Lower leg skin (tissue), 4 donors: ENCODE measurements at places on chromosomes 16 and 17. TPM values are rescaled to one million over a fixed set of nuclear protein-coding genes. Genes with fewer than 3 reads are reported as not detected.
A peak's percentile ranks its signal among the peaks of the same experiment; 100 is the strongest.

KRTAP9-3 gene
- 8.7 TPM for total RNA-seq

IRX3 gene
- total RNA-seq: 157 TPM

POLR3K gene
- total RNA-seq: 1.1 TPM

KRT222 gene
- not detected for total RNA-seq

MC1R gene
- total RNA-seq: 4.0 TPM

GAST gene
- total RNA-seq: not detected

NXPH3 gene
- total RNA-seq: 3.6 TPM

DNA sequence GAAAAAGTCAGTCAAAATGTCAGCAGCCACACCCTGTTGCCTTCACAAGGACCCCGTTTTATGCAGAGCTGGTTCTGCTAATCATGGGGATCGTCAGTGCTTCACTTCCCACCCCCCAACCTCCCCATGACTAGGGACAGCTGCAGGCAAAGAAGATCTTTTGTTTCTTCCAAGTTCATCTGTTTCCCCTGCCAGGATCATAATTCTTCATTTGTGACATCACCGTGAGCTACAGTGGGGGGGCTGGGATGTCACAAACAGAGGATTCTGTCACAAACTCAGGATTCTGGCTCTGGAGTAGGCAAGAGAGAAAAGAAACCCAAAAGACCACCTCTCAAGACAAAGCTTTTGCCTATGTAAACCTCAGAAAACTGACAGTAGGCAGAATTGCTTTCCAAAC lies 24.7 kb downstream of the DNAJC7 start:
- peak; percentile 2 for DNase-seq

GRCh38 chr17:13538841-13539411 lies 62.8 kb downstream of the HS3ST3A1 start:
- no peak for DNase-seq

DNA sequence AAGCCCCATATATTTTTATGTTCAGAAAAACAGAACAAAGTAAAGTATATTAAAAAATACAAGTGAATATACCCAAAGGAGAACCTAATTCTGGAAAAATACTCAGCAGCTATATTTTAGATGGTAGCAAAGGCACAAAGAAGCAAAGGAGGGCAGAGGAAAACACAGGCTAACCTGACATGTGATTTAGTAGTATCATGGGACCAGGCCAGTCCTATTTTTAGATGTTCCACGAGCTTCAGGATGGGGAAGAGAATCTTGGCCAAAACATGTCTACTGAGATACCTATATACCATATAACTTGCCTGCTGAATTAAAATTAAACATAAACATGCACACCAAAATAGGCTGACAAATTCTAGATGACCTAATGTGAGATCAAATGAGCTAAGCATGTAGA lies 32.9 kb downstream of the SMYD4 start:
- DNase-seq: no peak

GRCh38 chr16:56202036-56202435 lies 10.7 kb downstream of the GNAO1 start:
- no peak for DNase-seq

DNA sequence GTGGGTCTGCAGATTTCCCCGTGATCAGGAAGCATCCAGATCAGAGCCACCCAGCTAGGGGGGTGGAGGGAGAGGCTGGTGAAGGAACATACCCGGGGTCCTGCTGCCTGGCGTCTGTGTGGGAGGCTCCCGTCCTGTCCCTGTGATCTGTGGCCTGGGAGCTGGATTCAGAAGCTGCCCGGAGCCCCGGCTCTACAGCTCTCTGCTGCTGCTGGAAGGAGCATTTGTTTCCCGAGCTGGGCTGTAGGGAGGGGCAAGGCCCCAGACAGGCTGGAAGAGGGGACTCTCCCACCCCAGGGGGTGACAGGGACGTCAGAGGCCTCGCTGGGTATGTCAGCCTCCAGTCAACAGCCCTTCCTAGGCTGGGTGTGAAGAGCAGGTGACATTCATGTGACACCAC lies 10.2 kb downstream of the SOX8 start:
- no peak for DNase-seq

DNA sequence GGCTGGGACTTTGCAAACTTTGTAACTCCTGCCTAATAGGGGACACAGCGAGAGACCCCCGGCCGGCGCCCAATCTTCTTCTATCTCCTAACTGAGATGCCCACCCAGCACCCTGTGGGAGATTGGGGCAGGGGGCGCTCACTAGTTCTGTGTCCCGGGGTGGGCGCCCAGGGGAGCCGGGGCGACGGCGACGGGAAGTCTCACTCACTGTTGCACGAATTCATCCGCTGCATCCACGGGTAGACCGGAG lies 3.9 kb upstream of the HOXB5 start:
- DNase-seq: no peak

DNA sequence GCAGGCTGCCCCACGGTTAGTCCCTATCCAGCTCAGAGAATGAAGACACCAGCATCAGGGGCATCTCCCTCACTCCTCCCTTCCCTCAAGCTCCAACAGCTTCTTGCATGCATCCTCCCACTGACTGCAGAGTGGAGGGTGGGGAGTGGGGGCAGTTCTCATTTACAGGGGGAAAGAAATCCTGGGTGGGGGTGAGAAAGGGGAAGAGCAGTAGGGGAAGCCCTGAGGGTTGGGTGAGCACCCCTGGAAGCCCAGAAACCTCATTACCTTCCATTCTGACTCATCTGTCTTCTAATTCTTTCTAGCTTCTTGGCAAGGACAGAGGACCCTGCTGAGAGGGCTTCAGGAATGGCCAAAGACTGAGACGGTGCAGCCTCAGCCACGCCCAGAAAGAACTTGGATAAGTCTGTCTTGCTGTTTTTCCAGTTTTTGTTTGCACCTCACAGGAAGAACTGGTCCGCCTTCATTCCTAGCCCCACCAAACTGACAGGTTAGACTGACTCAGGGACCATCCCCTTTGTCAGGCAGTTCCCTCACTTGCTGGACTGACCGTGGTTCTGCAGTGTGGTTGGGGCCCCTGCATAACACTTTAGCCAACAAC lies 52.5 kb upstream of the WSB1 start:
- no peak for DNase-seq

DNA sequence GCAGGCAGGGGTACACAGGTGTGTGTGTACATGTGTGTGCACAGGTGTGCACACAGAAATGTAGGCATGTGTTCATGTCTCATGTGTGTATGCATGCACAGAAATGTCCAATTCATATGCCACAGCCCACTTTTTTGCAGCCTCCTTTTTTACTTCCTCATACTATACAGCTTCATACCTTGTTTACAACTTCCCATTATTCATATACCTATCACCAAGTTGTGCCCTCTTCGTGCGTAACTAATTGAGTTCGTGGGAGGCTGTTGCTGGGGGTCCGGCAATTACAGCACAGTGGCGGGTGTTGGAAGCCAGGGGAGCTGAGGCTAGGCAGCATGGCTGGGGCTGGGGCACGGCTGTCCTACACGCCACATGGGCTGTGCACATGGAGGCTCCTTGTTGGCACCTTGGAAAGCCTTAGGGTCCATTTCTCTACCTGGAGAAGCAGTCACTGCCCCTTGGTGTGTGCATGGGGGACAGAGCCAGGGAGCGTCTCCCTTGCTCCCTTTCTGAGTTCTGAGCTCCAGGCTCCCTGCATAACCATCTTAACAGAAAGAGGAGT lies 266.7 kb downstream of the ENGASE start:
- no peak for DNase-seq

DNA sequence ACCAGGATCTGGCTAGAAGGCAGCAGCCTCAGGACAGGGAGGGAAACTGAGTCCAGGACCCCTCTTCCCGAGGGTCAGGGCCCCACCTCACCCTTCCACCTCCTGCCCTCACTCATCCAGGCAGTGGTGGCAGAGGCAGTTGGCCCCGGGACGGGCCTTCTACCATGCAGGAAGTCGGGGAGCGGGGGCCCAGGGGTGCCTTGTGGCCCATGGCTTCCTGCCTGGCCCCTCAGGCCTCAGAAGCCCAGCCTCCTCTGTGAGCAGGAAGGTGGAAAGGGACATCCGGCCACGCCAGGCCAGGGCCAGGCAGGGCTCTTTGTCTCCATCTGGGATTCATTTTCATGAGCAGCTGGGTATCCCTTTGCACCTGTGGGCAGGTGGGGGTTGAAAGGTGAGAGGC lies 58.5 kb downstream of the BAHCC1 start:
- DNase-seq: no peak

DNA sequence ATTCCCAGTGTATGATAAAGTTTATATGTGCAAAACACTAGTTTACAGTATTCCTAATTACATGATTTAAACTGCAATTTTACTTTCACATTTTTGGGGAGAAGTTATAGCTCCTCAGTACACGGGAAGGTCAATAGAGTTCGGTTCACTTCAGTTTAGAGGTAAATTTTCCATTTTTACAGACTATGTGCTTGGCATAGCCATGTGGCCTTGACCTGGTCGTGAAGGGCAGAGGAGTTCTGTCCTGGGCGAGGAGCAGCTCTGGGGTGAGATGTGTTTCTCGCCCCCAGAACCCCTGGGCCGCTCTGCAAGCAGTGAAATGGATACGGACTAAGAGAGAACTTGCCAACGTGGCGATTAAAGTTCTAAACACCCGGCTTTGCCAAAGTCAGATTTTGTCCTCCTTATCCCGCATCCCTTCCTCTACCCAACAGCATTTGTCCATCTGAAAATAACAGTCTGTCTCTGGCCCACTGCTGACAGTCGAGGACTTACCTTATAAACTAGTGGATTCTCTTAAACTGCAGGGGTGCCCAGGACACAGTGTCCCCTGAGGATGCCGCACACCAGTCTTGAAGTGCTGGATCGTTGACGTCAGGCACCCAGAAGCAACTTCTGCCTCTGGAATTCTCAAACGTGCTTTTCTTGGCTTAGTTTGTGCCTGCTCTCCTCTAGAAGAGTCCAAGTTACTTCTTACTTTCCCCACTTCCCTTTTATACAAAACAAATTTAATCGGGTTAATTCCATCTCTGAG lies 1.5 kb upstream of the SIAH1 start:
- DNase-seq: no peak

DNA sequence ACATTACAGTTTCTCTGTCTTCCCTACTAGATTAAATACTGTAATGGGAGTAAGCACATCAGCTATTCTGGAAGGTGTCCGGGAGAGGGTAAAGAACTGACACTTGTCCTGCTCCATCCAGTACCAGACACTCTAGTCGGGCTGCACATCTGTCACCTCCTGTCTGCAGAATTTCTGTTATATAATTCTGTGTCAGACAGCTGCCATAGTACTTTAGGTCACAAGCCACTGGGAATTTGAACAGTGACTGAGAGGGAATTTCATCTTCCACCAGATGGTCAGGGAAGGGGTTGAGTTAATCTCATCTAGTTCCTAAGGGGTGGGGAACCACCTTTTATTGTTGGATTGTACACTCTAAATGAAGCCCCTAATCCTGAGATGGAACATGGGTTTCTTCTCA lies 58.6 kb upstream of the NUDT7 start:
- no peak for DNase-seq

- DNase-seq: no peak
These were observed 67.9 kb downstream of the N4BP1 start for GRCh38 chr16:48542020-48542473.

DNA sequence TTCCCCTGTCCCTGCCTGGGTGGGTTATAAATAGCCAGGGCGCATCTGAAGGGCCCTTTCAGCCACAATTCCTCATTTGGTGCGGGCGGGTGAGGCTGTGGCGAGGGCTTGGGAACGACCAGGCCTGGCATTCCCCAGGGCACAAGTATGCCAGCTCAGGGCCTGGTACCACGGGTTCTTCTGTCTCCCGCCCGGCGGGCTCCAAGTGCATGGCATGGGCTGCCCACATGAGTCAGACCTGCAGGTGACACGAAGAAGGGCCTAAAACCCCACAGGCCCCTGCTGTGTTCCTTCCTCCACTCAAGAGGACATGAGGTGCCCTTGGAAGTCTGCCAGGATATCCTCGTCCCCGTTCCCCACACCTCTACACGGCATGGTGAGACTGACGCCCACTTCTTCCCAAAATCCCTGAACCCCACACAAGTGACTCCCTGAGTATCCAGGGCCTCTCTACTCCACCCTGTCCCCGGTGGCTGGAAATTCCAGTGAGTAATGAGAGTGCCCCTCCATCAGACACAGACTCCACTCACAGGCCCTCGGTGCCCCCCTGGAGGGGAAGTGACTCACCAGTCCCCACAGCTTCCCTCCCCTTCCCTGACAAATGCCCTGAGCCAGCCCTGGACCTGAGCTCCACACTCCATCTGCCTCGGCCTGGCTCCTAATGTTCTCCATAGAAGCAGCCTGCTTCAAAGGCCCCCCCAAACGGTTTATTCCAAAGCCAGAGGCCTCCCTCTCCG lies 68.8 kb downstream of the ABR start:
- DNase-seq: no peak

DNA sequence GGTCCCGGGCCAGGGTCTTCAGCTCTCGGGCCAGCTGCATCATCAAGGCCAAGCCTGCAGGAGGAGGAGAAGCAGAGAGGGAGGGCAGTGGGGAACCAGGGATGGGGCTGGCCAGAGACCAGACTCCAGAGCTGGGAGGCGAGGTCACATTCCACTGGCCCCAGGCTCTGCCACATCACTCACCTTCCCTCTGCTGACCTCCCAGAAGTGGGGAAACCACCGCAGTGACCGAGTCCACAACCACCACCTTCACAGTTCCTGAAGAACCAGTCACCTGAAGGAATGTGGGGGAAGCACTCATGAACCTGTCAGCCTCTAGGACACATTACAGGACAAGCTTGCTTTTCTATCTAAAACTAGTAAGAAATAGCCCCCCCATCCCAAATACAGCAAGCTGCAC lies 16.4 kb downstream of the RAD51D start:
- no peak for DNase-seq

DNA sequence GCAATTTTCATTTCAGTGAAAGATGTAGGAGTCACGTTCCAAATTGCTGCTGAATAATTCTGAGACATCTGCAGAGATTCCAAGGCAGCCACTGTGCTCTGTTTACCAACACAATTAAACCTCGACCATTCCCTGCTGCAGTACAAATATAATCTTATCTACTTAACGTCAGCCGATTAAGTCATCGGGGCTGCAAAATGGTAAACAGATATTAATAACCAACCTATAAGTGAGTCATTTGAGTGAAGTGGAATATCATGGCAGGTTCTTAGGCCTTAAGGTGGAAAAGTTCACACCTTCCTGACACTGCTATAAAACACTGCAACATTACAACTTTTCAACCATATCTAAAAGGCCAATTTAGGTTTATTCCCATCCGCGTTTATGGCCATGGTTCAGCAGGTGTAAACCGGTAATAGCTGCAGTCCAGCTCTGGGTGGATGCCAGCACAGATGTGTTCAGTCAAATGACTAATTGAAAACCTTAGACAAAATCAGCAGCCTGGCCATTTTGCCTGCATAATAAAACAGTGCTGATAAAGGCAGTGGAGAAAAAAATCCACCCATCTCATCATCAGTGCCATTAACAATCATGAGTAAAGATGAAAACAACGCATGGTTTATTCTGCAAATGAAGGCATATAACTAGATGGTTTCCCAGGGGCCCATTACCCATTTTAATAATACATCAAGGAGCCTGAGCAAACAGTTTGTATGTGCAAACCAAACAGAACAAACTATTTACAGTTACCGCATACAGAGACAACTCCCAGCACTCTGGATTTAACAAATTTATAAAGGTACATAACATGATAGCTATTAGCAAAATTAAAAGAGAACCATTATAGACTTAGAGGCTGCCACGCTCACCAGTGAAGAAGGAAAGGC lies 202.9 kb upstream of the IRX3 start:
- DNase-seq: no peak

GRCh38 chr17:320139-320538 lies 32.5 kb downstream of the RPH3AL start:
- no peak for DNase-seq
